Esophagus (tissue), 2 donors: ENCODE measurements at places on chromosomes 3 and 15. TPM values are rescaled to one million over a fixed set of nuclear protein-coding genes. Genes with fewer than 3 reads are reported as not detected.

The STAC gene
- 0.49 TPM for polyA plus RNA-seq

The TICRR gene
- 6.6 TPM for polyA plus RNA-seq

The ITPKA gene
- polyA plus RNA-seq, result 0.47 TPM

The SLC12A8 gene
- polyA plus RNA-seq, result 2.7 TPM

The TRAK1 gene
- 21.4 TPM for polyA plus RNA-seq

The OR5K2 gene
- polyA plus RNA-seq, result not detected

The CEP19 gene
- polyA plus RNA-seq, result 0.47 TPM

The RARB gene
- polyA plus RNA-seq, result 1.6 TPM

The PLA2G4B gene
- polyA plus RNA-seq, result 31.6 TPM

The DISP2 gene
- 1.3 TPM for polyA plus RNA-seq

The TMEM212 gene
- polyA plus RNA-seq, result not detected

The CMC1 gene
- 21.9 TPM for polyA plus RNA-seq

The APOD gene
- polyA plus RNA-seq, result 21.6 TPM

The CHL1 gene
- 3.4 TPM for polyA plus RNA-seq

The GOLGA6A gene
- polyA plus RNA-seq, result 0.02 TPM

The MASP1 gene
- 0.93 TPM for polyA plus RNA-seq

The KCNMB2 gene
- polyA plus RNA-seq, result 0.08 TPM

The TRPC1 gene
- polyA plus RNA-seq, result 1.1 TPM

The NOX5 gene
- 0.26 TPM for polyA plus RNA-seq

The CCR8 gene
- polyA plus RNA-seq, result 0.06 TPM

The NSUN3 gene
- 3.0 TPM for polyA plus RNA-seq

The AEN gene
- polyA plus RNA-seq, result 10.1 TPM

The PFN2 gene
- polyA plus RNA-seq, result 10.7 TPM

The PLSCR2 gene
- polyA plus RNA-seq, result not detected

The IFT57 gene
- 14.3 TPM for polyA plus RNA-seq

The DUOXA2 gene
- 8.4 TPM for polyA plus RNA-seq

The SH2D7 gene
- not detected for polyA plus RNA-seq

The CLK3 gene
- 78.7 TPM for polyA plus RNA-seq

The ACP3 gene
- 22.5 TPM for polyA plus RNA-seq

The ATP13A5 gene
- polyA plus RNA-seq, result 0.26 TPM

The LRCH3 gene
- 13.1 TPM for polyA plus RNA-seq

The OCA2 gene
- 1.2 TPM for polyA plus RNA-seq

The ROBO2 gene
- polyA plus RNA-seq, result 1.4 TPM

The GRM7 gene
- polyA plus RNA-seq, result 0.01 TPM

The CAV3 gene
- polyA plus RNA-seq, result not detected
